ENCODE measurements at places on chromosomes 5 and 9.

GRCh38 chr5:127762412-127762811, 59.2 kb downstream of the CCDC192 start:
- no peak for DNase-seq

- DNase-seq = no peak
Observed at GRCh38 chr9:128405780-128406171, 14.9 kb upstream of the CERCAM start.

DNA sequence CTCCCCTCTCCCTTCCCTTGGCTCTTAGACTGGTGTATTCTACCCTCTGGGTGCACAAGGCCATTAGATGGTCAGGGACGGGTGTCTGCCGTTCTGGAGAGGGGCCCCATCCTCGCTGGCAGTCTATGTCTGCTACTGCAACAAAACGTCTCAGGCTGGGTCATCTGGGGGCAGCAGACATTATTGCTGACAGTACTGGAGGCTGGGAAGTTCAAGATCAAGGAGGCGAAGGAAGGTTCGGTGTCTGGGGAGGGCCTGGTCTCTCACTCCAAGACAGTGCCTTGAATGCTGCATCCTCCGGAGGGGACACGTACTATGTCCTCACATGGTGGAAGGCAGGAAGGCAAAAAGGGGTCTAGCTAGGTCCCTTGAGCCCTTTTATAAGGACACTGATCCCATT, 93.4 kb upstream of the COL5A1 start:
- DNase-seq = no peak

DNA sequence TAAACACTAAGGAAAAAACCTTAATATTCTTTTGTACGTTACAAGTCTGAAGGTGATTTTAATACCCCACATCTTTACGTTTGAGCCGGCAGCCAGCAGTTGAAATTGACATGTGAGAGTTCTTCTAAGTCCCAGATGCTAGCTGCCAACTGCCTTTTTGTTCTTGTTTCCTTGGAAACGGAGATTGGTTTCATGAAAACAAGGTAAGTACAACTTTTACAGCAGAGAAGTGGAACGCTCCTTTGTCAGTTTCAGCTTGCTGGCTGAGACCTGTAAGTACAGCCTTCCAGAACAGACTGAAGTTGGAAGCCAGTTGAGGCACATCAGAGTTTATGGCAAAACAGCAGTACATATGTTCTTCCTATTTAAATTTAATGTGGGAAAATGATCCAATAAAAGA, 1018.4 kb upstream of the ARRDC3 start:
- DNase-seq = no peak

DNA sequence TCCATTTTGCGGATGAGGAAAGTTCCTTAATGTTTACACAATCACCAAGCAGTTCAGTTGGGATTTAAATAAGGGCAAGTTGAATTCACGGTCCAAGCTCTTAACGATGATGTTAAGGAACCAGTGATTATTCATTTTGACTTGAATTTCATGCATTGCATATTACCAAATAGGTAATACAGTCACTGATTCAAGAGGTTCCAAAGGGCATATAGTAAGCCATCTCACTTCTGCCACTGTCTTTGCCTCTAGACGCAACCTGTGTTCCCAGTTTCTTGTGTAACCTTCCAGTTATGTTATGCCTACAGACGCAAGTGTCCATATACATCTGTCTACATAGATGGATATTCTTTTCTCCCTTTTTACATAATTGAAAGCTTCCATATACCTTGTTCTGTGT, 39.9 kb upstream of the EPB41L4B start:
- DNase-seq = no peak

- DNase-seq = no peak
Observed at GRCh38 chr5:158492136-158492535, 607.6 kb downstream of the EBF1 start.

DNA sequence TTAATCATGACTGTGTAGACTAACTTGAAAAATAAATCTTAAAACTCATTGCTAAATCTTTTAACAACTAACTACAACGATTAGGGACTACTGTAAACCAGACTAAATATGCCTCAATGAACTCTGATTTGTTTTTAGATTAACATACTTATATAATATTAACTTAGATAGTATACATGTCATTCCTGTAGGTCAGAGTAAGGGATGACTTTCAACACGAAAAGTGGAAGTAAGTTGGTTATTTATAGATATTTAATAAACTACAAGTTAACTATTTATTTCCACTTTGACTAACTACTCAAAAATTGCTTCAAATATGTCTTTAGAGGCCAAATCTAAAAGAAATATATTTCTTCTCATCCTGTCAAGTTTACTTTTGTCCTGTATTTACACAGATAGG, 795.6 kb downstream of the PTPRD start:
- DNase-seq = no peak

DNA sequence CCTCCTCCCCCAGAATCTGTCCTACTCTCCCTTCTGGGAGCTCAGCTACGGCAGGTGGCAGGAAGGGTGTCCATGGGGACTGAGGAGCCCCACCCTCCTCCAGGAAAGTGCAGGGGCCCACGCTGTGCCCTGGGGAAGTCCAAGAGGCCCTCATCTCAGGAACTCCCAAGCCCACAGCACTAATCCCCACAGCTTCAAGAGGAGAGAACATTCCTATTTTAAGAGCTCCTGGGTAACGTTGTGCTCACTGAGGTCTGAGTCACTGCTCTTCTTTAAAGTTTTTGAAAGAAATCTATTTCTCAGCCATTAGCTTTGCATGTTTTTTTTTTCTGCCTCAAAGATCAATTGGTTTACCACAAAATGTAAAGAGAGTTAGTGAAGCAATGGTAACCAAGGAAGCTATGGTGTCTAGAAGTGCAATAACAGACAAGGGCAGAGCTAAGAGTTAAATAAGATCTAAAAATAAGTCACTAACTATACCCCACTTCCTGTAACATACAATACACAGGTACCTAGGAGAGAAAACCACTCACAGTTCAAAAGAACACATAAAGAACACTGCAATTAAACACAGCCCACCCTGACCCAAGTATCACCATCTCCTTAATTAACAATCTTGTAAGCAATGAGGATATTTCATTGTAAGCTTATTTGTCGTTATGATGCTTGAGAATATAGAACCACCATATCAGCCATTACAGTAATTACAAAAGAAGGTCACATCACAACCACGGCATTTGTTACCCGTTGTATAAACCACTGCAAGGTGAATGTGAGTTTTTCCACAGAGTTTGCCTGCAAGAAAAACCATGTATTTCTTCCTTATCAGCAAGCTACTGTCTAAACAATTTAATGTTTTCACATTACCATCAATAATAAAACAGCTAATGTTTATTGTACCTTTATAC, 382.3 kb upstream of the SLC30A5 start:
- no peak for DNase-seq

- DNase-seq = no peak
Observed at GRCh38 chr5:57592236-57592635, 109.6 kb upstream of the ACTBL2 start.

DNA sequence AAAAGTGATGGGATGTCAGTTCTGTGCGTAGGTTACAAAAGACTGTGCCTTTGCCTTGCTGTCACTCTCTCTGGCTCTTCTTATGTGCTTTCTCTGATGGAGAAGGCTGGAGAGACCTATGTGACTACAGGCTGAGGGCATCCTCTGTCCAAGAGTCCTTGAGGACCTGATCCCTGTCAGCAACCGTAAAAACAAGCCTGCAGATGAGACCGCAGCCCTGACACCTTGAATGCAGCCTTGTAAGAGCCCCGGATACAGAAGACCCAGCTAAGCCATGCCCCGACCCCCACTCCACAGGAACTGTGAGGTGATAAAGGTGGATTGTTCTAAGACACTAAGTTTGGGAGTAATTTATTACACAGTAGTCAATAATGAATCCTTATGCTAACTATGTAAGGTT, 32.6 kb upstream of the FRRS1L start:
- DNase-seq = no peak

DNA sequence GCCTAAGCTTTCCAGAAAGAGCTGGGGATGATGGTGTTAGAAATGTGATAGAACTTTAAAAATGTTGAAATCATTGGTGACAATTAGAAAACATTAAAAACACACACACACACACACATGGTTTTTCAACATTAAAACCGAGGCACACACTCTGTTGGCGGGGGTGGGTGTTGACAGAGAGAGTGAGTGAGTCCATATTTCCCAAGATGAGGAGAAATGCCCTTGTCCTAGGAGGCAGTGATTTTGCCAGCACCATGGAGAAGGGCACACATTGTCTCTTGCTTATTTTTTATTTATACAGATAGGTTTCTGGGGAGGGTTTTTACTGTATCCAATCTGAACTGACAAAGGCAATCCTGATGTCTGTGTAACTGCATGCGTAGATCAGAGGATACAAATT, 152.5 kb downstream of the INSYN2B start:
- no peak for DNase-seq
